ENCODE measurements at places on chromosomes 7 and 10.

- no peak for DNase-seq
Observed at GRCh38 chr7:38318241-38318640, 44.8 kb upstream of the TARP start.

DNA sequence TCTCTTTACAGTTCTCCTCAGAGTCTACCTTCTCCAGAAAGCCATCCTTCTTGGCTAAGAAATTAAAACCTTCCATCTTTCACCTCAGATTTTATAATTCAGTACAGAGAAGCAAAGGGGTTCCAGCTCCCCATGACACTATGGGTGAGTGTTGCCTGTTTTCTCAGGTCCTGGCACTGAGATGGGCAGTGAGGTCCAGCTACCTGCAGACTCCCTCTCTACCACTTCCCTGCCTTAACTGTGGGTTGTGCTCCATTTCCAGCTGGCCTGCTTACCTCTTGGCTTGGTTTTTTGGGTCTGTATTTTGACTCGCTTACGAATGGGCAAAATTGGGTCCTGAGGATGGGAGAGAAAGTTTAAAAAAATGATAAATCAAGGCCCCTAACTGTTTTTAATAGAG lies 26.3 kb downstream of the ZCWPW1 start:
- no peak for DNase-seq

- DNase-seq, result no peak
Observed at GRCh38 chr7:141045126-141045841, 28.6 kb upstream of the TMEM178B start.

DNA sequence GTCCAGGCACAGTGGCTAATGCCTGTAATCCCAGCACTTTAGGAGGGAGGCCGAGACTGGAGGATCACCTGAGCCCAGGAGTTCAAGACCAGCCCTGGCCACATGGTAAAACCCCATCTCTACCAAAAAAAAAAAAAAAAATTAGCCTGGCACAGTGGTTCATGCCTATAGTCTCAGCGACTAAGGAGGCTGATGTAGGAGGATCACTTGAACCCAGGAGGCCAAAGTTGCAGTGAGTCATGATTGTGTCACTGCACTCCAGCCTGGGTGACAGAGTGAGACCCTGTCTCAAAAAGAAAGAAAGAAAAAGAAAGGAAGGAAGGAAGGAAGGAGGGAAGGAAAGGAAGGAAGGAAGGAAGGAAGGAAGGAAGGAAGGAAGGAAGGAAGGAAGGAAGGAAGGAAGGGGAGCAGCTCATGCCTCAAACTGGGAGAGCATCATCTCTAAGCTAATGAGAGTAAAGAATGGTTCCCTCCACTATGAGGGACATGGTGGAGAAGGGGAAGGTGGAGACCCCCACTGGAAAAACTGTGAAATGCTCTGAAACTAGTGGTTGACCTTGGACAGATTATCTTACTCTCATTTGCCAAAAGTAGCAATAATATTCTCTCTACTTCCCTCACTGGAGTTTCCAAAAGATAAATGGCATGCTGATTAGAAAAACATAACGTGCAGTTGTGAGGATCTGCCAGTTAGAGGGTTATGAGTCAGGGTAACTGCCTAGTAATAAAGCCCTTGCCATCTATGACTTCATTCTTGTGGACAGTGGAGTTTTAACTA lies 16.8 kb downstream of the GIMAP5 start:
- peak; percentile 9 for DNase-seq

- no peak for DNase-seq
Observed at GRCh38 chr10:130999376-131000202, 311.9 kb downstream of the TCERG1L start.

DNA sequence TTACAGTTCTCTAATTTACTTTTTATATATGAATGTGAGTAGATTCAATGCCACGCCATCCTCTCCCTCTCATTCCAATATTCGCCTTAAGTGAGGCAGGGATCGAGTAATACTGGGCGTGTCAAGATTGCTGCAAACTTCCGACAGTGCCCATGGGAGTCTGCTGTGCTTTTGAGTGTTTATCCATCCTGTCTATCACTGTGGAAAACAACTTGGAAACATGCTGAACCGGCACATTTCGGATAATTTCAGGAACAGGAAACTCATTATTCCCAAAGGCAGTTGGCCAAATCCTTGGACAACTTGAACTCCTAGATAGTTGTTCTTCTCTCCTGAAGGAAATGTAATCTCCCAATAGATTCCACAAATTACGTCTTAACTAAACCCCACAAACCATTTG lies 28.5 kb downstream of the PIP4K2A start:
- no peak for DNase-seq

DNA sequence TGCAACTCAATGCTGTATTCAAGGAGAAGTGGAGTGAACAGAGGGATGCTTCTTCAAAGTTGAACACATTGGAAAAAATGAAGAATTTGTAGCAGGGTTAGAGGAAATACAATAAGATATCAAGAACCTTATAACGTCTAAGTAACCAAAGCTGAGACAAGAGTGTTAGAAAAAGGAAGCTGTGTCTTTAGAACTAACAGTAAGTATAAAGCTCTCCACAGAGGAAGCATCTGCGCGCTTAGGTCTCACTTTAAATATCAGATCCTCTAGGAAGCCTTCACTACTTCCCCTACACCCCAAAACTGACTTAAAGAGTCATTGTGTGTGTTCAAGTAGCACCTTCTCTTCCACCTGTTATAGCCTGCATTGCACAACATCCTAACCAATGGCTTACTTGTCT lies 43.0 kb downstream of the CH25H start:
- peak; percentile 19 for DNase-seq

- DNase-seq, result no peak
Observed at GRCh38 chr7:6425948-6426347, 21.8 kb downstream of the DAGLB start.

DNA sequence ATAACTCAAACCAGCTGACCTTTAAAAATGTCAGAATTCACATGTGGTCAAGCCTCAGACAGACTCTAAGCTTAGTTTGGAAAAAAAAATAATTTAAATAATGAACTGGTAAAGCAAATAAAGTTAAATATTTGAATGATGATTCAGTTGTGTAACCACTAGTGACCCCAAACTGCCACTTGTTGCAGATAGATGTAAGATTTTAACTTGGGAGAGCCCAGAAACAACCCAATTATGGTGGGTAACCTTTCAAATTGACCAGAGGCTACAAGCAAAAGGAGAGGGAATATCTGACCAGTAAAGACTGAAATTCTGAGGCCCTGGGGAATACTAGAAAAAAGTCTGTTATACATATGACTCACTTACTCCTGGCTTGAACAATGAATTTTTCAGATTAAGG lies 268.1 kb downstream of the HPSE2 start:
- DNase-seq, result no peak

- DNase-seq, result no peak
Observed at GRCh38 chr7:32928785-32929298, 28.4 kb upstream of the FKBP9 start.

DNA sequence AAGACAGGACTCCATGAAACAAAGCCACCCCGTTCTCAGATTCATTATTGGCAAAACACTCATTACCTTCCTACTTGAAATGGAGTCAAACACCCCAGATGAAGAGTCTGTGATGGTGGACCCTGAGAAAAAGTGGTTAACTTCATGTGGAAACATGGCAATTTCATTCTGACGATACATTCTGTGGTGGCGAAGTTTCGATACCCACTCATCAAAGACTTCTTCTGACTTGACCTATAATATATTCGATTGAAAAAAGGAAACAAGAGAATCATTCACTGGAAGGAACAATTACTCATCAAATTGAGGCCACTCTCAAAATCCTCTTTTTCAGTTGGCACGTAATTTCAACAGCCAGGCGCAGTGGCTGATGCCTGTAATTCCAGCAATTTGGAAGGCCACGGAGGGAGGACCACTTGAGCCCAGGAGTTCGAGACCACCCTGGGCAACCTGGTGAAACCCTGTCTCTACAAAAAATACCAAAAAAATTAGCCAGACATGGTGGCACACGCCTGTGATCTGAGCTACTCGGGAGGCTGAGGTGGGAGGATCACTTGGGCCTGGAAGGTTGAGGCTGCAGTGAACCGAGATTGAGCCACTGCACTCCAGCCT lies 108.8 kb upstream of the GSDME start:
- DNase-seq, result no peak

GRCh38 chr7:33143996-33144718 lies 14.8 kb downstream of the BBS9 start:
- DNase-seq, result no peak

DNA sequence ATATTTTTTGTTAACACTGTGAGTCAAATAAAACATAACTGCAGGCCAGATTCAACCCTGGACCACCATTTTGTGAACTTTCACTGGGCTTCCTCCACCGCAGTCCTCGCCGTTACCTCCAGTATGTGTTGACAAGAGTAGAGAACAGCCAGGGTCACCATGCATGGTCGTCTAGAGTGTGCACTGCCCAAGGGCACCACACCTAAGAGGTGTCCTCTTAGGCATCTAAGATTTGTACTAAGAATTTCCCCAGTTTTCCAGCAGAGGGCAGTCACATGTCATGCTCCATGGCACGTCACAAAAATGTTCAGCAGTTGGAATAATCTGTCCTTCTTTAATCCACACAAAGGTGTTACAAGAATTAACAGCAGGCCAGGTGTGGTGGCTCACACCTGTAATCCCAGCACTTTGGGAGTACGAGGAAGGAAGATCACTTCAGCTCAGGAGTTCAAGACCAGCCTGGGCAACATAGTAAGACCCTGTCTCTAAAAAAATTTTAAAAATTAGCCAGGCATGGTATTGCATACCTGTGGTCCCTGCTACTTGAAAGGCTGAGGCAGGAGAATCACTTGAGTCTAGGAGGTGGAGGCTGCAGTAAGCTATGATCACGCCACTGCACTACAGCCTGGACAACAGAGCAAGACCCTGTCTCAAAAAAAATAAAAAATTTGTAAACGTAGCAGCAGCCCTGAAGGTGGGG lies 71.2 kb upstream of the FOXK1 start:
- DNase-seq, result peak; percentile 70

- no peak for DNase-seq
Observed at GRCh38 chr10:35270100-35270499, 66.2 kb upstream of the CCNY start.

DNA sequence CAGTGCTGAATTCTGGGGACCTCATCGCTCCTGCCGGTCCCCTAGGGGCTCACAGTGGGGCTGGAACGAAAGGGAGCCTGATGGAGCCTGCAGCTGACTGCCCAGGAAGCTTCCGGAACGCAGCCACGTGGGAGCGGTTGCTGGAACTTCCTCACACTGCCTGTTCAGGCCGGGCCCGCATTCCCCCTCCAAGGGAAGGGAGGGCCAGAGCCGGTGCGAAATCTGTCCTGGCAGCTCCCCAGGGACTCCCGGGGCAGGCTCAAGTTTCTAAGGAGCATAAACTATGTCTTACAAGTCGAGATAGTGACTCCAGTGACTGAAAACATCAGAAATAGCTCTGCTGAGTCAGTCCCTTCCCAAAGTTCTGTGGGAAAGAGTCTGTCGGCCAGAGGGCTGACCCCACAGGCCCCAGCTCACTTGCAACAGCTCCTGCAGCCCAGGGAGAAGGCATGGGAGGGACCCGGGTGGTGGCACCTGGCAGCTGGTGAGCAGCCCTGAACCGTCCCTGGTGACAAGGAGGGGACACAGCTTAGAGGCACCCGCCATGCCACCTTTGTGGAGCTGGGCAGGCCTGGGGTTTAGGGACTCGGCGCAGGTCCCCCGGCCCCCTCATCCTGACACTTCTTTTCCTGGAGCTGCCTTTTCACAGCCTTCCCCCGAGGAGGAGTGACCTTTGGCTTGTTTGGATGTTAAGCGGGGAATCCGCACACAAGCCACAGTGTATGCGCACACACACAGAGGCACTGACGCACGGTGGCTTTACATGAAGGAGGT lies 47.6 kb downstream of the PDGFA start:
- DNase-seq, result no peak

DNA sequence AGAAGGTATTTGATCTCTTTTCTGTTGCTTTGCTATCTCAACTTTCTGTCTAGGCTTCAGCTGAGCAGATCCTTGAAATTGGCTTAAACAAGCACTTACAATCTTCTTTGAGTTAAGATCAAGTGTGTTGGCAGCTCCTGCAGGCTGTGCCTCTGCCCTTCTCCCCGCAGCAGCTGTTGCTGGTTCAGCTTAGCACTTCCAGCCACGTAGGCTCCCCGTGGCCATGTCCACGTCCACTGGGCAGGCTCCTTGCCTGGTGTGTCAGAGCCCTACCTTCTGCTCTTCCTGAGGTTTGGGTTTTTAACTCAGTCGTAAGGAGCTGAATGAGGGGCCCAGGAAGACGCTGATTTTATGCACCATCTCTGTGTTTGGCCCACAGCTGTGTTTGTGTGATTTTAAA lies 47.2 kb downstream of the CAMK1D start:
- DNase-seq, result no peak

GRCh38 chr10:130138479-130138866 lies 2.3 kb downstream of the GLRX3 start:
- DNase-seq, result no peak

- peak; percentile 64 for DNase-seq
Observed at GRCh38 chr7:24722386-24723177, 34.7 kb downstream of the GSDME start.

DNA sequence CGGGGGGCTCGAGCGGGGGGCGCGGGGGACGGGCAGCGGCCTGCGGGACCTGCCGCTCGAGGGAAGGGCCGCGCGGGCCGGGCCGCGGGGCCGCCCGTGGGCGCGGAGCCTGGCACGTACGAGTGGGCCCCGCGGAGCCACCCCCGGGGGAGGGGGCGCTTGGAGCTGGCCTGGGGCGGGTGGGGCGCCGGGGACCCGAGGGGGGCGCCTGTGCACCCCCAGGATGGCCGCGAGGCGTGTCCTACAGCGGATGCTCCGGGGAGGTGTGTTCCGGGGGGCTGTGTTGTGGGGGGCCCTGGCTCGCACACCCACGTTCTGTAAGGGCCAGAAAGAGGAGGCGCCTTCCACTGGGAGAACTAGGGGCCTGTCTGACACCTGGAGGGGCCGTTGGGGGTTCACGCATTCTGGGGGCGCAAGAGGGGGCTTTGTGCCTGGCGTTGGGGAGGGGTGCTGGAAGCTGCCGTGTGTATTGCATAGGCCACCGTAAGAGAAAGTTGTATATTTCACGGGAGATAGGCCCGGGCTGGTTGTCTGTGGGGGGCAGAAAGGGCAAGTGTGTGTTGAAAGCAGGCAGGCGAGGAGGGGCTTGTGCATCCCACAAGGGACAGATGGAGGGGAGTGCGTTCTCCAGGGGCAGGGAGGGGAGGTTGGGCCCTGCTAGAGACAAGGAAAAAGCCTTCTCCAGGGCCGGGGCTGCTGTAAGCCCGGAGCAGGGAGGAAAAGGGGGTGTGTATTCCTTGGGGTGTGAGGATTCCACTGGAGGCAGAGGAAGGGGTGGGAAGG lies 663 bp downstream of the VPS37D start:
- no peak for DNase-seq

- no peak for DNase-seq
Observed at GRCh38 chr7:127629268-127629854, 11.4 kb upstream of the PAX4 start.

GRCh38 chr10:133013463-133013862 lies 71.1 kb upstream of the CFAP46 start:
- no peak for DNase-seq

All from midbrain (tissue), 1 donor.